ENCODE measurements at places on chromosomes 7 and 10.

GRCh38 chr7:134710854-134711624, 64.4 kb downstream of the BPGM start:
- no peak for DNase-seq

DNA sequence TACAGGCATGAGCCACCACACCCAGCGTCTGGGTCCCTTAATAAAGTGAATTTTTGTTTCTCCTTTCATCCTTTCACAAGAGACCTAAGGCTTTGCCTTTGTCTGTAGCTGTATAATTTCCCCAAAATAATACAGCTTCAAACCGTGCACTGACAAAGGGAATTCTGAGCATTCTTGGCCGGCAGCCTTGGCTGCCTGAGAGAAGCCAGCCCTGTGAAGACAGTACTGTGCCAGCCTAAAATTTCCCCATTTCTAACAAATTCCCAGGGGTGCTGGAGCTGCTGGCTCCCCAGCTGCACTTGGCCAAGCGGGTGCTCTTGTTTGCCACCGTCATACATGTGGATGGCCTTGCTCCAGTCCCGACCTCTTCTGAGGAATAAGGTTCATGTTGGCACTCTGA, 106.2 kb downstream of the ZMYND11 start:
- no peak for DNase-seq

GRCh38 chr7:34451923-34452322, 206.1 kb upstream of the NPSR1 start:
- DNase-seq = no peak

GRCh38 chr7:11557627-11558026, 274.4 kb downstream of the THSD7A start:
- DNase-seq = peak; percentile 39

- no peak for DNase-seq
Measured at GRCh38 chr7:85730012-85730411, 543.2 kb upstream of the SEMA3D start.

- DNase-seq = no peak
Measured at GRCh38 chr10:21355591-21356011, 169.9 kb downstream of the SKIDA1 start.

GRCh38 chr7:92997152-92997551, 120.6 kb downstream of the SAMD9 start:
- peak; percentile 70 for DNase-seq

GRCh38 chr10:50527442-50528043, 96.2 kb downstream of the SGMS1 start:
- DNase-seq = no peak

DNA sequence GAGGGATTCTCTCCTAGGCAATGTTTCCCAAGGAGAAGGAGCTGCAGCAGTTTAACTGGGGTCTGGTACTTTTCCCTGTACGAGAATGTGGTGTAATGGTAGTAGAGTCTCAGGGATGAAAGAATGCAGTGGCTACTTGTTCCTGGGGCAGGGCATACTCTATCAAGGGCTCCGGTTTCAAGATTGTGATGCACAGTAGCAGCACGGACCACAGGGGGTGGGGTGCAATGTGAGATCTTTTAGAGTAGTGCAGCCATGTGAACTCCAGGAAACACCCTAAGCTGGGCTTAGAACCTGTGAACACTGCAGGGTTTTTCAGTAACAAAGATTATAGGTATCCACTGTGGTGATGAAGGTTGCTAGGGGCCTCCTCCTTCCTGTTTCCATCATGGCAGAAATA, 903.9 kb downstream of the NRG3 start:
- DNase-seq = no peak

DNA sequence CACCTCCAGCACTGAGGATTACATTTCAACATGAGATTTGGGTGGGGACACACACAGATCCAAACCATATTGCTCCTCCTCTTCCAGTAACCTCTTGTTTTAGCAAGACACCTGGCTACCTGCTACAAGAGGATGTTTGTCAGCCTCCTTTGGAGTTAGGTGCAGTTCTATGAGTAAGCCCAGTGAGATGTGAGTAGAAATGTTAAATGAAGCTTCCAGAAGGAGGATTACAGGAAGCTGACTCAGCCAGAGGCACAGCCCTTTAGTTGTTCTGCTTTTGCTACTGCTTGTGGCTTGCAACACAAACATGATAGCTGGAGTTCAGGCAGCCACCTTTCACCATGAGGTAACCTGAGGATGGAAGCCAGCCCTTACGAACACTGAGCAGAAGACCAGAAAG, 382.7 kb upstream of the RNF32 start:
- no peak for DNase-seq

DNA sequence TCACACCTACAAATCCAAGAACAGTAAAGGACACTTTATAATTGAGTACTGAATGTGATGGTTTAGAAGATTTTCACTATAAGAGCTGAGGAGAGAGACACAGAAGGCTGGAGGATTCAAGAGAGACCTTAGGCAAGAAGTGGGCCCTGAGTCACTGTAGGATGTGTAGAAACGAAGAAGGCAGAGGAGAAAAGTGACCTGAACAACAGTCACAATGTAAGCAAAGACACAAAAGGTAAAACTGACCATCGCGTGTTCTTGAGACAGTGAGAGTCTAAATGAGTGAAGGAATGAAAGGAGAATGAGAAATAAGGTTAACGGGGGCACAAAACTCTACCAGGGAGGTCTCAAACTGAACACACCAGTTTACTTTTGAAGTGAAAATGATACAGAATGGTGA, 298.2 kb upstream of the LRGUK start:
- no peak for DNase-seq

DNA sequence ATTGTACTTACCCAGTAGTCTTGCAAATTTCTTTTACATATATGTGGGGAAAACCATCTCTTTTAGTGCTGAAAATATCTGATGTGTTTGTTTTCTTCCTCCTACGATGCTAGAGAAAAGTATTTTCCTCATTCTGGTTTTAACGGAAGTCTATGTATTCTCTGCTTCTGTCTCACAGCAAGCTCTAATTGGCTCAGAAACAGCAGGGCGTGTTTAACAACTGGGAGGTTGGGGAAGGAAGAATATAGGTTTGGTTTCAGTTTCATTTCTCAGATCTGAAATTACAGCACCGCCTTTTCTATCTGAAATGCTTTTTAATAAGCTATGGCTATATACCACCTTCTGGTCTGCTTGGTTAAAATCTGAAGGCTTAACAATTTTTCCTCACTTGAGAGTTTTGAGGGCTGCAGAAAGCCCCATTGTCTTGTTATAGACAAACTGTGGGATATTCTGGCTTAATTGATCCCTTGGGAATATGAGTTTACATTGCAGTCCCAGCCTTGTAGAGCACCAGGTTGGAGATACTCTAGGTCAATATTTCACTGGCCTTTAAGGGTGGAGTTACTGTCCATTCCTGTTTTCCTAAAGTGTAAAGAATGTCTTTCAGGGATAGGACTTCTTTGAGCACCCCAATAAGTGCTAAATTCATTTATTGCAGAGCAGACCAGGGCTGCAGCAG, at the start of gene SAMD9:
Gene SAMD9 (minus strand): TSS at position 128 of the 679 bp plus-strand sequence. CDS start 11,882 bp downstream, outside the sequence.
- DNase-seq = peak; percentile 10

DNA sequence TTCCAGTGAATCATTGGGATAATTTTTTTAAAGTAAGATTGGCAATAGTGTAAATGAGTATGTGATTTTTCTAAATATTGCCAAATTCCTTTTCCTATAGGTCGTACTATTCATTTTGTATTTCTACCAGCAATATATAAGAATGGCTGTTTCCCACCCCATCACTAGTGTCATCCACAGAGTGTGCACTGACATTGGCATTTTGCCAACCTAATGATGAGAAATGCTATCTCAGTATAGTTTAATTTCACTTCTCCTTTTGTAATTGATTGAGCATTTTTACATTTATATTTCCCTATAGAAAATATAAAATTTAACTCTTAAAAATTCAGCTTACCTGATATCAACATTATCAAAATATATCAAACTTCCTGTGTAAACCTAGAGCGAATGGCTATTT, 17.6 kb upstream of the TMEM26 start:
- no peak for DNase-seq

DNA sequence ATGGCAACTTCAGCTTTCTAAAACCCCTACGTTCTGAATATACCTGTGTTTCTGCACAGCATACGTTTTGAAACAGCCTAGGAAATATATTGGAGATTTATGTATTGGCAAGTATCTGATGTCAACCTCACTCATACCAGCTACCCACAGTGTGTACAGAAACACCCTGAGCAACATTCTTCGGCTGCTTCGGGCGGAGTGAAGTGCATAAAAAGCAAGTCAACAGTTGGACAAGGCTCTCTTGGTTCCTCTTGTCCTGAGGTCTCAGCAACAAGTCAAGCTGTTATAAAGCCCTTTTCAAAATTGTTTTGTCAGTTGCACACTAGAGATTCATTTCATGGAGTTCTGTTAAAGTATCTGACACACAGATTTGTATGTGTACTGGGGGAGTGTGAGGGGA, 40.0 kb upstream of the PAPSS2 start:
- DNase-seq = no peak

DNA sequence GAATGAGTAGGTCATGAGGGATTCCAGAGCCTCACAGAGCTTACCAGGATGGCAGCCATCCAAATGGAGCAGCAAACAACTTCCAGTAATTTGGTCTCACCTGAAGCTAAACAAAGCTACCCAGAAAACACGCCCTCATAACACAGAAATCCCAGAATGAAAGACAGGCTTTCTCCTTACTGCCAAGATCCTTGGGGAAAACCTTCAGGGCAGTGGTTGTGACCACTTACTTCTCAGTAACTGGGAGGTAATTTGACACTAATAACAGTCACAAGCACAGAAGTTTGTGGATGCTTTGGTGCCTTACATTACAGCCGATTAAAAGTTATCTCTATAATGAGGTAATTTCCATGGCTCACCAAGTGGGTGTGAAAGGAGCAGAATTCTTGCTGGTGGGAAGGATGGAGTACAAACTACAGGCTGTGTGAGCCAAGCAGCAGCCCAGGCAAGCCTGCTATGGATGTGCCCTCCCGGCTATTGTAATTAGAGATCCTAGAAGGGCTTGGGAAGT, 10.4 kb downstream of the WDR91 start:
- DNase-seq = no peak

Data from NCI-H524 (cell line).